ENCODE measurements at places on chromosomes 16 and 17.
A peak's percentile ranks its signal among the peaks of the same experiment; 100 is the strongest.

DNA sequence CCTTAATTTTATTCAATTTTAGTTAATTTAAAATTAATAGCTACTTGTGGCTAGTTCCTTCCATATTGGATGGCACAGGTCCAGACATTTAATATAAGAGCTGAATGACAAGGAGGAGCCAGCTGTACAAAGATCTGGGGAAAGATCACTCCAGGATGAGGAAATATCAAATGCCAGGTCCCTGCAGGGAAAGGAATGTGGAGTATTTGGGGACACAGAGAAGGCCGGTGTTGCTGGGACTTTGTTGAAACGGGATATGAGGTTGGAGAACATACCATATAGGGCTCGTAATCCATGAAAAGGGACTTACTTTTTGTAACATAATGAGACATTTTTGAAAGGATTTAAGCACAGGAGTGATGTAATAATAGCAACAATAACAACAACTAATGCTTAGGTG, 426.8 kb downstream of the HS3ST4 start:
- DNase-seq, result no peak

GRCh38 chr17:2957631-2958286, 105.6 kb downstream of the OR1D5 start:
- DNase-seq, result peak; percentile 14

DNA sequence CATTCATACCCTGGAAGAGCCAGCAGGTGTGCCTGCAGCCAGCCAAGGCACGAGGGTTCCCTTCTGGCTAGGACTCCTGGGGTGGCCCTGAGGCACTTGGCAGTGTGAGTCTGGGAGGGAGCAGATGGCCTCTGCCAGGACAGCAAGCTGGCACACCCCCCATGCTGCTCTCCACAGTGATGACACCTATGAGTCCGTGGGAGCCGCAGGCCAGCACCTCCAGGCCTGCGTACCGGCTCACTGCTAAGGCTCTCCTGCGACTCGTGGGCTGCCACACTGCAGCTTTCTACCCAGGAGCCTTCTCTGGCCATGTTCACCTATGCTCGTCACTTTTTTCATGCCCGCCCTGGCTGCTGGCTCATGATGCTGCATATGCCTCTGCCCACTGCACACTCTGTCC, 68.1 kb downstream of the NDEL1 start:
- no peak for DNase-seq

- DNase-seq, result no peak
Measured at GRCh38 chr16:47284999-47285398, 141.3 kb upstream of the NETO2 start.

DNA sequence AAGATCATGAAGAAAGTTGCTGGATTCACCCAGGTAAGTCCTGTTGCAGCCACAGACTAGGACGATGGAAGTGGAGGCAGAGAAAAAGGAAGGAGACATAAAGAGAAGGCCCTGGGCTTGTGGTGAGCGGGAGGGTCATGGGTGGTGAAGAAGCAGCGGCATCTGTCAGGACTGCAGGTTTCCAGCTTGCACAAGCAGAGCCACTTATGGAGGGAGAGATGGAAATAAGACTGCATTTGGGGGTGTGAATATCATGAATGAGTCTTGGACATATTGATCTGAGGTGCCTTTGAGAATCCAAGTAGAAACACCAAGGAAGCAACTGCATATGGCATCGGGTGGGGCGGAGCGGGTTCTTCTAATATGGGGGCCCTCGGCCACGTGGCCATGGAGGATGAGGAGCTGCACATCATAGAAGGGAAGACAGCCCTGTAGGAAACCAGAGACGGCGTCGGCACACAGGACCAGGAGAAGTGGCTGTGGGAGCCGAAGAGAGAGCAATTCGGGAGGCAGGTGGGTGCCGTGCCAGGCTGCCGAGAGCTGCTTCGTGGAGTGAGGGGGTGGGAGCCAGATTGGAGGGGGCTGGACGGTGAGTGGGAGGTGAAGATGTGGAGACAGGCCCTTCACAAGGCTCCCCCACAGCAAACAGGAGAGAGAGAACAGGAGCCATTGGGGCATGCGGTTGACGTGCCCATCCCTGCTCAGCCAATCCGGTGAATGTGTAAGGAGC, 243.5 kb downstream of the GSG1L start:
- DNase-seq, result no peak

DNA sequence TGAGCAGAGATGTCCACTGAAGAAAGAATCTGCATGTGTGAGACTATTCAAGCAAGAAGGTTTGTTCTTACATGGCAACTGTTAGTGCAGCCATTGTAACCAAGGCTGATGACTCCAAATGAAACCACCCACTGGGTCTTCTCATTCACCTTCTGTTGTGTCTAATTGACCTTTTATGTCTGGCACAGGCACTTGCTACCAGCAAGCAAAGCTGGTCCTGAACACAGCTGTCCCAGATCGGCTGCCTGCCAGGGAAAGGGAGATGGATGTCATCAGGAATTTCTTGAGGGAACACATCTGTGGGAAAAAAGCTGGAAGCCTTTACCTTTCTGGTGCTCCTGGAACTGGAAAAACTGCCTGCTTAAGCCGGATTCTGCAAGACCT, 3.6 kb downstream of the CDC6 start:
- no peak for DNase-seq

DNA sequence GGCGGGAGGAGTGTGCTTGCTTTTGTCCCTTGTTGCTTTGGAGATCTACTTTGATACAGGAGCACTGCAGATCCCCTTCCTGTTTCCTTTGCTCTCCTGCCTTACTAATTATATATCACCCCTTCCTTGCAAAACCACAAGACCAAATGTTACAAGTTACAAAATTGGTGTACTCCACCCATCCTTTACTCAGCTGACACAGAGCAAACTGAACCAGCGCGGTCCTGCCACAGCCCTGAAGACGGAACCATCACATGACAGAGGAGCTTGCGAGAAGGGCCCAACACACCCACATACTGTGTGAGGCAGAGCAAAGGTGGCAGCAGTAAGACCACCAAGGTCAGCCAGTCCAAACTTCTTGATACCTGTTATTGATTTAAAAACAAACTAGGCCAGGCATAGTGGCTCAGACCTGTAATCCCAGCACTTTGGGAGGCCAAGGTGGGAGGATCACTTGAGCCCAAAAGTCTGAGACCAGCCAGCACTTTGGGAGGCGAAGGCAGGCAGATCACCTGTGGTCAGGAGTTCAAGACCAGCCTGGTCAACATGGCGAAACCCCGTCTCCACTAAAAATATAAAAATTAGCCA, 33.2 kb downstream of the CYTH1 start:
- DNase-seq, result peak; percentile 74

DNA sequence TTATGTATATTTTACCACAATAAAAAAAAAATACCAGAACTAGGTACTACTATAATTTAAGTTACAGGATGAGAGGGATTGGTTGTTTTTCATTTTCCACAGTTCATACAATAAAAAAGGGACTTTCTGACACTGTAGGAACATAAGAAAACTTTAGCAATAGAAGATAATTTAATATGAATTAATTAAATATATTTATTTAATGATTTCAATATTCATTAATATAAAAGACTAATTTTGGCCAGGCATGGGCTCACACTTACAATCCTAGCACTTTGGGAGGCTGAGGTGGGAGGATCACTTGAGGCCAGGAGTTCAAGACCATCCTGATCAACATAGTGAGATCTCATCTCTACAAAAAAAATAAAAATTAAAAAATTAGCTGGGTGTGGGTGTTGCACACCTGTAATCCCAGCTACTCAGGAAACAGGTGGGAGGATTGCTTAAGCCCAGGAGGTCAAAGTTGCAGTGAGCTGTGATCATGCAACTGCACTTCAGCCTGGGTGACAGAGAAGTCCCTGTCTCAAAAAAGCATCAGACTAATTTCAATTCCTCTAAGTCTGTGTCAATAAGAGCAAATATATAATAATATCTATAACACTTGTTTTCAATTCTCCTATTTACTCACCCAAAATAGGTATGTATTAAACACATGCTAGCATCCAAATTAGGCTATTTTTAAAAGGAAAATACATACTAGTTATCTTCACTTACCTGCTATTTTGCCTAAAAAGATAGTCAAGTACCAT, 79.6 kb downstream of the BRIP1 start:
- no peak for DNase-seq

- DNase-seq, result no peak
Measured at GRCh38 chr17:37543637-37544052, 54.0 kb downstream of the DUSP14 start.

DNA sequence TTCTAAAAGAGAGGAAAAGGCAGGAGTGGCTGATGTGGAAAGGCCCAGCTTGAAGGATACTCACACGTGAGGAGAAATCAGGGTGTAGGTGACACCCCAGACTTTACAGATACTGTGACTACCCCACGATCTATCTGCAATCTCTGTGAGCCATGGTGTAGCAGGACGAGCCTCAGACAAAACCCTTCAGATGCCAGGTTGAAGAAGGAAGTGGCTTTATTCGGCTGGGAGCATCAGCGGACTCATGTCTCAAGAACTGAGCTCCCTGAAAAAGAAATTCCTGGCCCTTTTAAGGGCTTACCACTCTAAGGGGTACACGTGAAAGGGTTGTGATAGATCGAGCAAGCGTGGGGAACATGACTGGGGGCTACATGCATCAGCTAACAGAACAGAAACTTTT, 4.7 kb upstream of the SLC6A4 start:
- DNase-seq, result no peak

DNA sequence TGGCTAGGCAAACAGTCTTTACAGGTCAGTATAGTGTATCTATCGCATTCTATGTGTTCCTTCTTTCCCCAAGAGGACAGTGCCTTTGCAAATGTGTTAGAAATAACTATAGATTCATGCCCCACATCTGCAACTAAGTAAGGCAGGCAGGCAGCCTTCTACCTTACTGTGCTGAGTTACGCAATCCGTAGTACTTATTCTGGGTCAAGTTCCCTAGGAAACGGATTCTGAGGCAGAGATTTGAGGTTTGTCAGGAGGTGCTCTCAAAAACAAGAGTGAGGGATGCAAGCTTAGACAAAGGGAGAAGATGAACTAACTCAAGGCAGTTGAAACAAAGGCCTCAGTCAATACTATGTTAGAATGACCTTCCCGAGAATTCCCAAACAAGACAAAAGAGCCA, 12.7 kb upstream of the ANKFY1 start:
- no peak for DNase-seq

- DNase-seq, result no peak
Measured at GRCh38 chr17:29563816-29564215, 3.0 kb downstream of the ABHD15 start.

DNA sequence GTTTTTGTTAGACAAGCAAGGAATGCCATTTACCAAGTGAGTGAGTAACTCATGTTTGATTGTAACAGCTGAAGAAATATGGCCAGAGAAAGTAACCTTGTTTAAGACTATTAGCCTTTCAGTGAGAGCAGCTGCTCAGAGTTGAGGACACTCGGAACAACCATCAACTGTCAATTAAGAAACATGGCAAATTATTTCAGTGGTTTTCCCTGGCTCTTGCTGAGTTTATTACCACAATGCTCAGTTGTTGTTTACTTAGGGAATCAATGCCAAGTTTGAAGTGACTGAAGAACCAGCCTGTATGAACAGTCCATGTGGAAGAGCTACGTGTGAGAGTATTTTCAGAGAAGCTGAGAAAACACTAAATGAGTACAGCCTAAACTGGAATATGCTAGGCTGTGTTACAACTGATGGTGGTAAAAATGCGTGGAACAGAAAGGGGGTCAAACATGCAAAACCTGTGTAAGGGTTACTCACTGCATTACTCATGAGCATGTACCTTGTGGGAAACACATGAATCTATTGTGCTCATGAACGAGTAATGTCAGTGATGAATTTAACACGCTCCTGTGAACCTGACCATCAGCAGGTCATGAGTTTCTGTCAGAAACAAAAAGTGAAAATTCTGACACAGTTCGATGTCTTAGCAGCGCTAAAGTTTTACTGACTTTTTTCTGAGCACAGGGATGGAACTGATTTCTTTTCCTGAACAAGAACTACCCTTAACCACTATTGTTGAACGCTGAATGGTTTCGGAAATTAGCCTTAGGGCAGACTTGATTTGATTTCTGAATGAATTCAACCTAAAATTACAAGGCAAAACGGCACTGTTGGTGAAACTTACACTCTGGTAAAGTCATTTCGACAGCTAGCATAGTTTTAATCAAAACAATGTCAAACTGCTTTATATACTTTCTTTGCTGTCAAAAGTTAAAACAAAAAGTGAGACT, 33.5 kb downstream of the GNA13 start:
- DNase-seq, result no peak

DNA sequence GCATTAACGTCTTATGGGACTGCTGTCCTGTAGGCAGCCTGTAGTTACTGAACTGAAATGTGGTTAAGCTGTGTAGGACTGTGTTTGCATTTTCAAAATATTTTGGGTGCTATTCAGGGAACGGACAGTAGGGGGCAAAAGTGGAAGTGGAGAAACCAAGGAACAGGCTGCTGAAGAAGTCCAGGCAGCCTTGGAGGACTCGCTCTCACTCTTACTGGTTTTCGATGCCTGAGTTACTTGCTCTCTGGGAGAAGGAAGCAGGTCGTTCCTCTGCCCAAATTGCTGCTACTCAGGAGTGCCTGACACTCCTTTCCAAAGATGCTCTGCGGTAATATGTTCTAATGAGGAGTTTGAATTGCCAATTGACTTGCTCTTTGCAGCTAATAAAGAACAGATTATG, 64.5 kb upstream of the RBFOX1 start:
- DNase-seq, result no peak

GRCh38 chr16:24686678-24687077, 42.8 kb upstream of the TNRC6A start:
- no peak for DNase-seq

GRCh38 chr17:59027750-59028149, 78.9 kb downstream of the TRIM37 start:
- DNase-seq, result no peak

- no peak for DNase-seq
Measured at GRCh38 chr16:56351481-56351880, 73.9 kb downstream of the AMFR start.

DNA sequence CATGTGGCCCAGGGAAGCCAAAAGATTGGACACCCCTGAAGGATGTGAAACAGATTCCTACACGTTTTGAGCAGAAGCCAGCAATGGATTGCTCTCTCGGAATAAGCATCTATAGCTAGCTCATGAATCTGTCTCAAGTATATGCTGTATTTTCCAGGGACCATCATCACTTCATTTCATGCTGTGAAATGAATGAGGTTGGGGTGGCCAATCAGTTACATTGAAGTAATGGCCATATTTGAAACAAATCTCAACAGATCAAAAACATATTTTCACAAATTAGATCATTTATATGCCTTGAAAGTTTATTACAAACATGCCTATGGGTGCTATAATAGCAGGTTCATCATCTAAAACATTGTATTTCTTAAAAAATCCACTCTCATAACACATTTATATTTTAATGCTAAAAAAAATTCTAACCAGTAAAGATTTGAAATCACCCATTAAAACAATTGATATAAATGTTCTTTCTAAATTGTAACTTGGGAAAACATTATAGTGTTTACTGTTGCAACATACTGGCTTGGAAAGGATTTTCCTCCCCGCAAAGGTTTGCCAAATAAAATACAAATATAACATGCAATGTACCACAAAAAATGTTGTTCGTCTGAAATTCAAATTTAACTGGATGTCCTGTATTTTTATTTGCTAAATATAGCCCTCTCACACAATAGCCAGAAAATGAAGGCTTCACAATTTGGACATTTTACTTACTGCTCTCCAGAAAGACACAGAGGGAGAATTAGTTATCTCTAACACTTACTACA, 743.6 kb downstream of the KCNJ2 start:
- DNase-seq, result no peak
